ENCODE measurements at places on chromosomes 4 and X.
A peak's percentile ranks its signal among the peaks of the same experiment; 100 is the strongest.

DNA sequence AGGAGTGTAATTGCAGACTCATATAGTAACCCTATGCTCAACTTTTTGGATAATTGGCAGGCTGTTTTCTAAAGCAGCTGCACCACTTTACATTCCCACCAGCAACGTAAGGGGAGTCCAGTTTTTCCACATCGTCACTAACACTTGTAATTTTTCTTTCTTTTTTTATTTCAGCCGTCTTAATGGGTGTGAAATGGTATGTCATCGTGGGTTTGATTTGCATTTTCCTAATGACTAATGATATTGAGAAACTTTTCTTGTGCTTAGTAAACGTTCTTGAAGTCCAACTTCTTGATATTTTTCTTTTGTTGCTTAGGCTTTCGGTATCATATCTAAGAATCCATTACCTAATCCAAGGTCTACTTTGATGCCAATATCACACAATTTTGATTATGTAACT is 95.3 kb upstream of the IL1RAPL1 start:
- no peak for DNase-seq

DNA sequence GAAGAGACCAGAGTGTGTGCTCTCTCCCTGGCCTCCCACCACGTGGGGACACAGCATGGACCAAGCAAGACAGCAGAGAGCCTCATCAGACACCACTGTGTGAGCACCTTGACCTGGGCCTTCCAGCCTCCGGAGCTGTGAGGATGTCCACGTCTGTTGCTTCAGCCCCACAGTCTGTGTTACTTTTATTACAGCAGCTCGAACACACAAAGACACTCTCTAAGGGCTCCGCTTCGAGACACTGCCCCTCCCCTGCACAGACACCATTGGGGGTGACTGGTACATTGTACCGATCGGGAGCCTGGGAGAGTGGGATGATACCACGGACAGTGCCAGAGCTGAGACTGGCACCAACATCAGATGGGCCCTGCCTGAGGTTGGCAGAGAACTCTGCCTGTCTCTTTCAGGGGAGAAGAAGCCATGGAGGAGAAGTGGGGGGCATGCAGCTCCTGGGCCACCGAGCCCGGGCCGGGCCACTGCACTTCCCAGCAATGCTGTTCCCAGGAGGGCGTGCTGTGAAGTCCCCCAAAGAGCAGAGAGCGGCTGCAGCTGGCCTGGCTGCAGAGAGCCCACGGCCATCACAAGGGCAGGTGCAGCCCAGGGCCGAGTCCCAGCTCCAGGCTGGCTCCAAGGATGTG is 48.1 kb upstream of the HMX1 start:
- DNase-seq = no peak

DNA sequence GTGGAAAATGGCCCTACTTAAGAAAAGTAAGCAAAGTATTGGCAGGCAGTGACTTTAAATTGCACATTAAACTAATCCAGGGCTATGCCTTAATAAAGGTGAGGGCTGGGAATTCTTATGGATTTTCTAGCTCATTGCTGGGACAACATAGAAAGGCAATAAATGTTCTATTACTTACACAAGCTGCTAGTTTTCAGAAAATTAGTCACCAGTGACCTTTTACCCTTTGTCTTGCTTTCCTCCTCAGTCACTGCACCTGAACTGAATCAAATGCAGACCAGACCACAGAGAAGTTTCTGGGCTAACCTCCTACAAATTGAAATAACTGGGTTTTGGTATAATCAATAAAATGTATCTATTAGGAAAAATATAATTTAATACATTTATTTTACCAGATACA is 694.4 kb upstream of the FAM241A start:
- DNase-seq = peak; percentile 53

DNA sequence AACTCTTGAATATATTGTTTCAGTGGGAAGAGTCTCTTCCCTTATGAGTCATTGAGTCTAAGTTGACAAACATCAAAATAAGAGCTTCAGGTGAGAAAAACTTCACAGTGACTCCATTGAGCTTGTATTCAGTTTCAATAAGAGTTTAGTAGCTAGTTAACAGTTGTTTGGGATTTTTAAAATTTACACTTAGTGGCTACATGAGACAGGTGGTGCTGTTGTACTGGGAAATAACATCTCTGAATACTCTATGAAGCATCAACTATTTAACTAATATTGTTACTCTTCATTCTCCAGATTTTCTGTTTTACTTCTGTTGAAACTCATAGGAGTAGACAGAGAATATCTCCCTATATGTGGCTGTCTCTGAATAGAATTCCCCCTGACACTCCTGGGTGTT is 1609.1 kb downstream of the C4orf33 start:
- DNase-seq = peak; percentile 4

GRCh38 chrX:103215425-103215991 is 600 bp downstream of the BEX4 start:
- peak; percentile 22 for DNase-seq

- DNase-seq = no peak
These were observed 1293.4 kb downstream of the ARAP2 start for GRCh38 chr4:34950926-34951325.

DNA sequence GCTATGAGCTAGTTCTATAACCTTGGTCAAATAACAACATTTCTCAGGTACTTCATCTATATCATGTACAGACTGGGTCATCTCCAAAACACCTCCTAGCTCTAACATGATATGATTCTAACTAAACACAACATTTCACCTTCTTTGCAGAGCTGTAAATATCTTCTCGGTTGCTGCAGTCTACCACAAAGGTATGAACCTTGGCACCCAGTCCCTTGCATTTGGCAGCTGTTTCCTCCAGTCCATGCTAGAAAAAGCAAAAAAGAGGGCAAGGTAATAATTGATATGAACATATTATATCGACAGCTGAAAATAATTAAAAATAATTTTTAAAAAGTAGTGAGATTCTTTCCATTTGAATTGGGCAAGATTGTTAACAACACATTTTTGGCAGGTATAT is 8.9 kb downstream of the HSD17B11 start:
- DNase-seq = no peak

GRCh38 chr4:45350438-45350837 is 624.1 kb upstream of the GNPDA2 start:
- peak; percentile 0 for DNase-seq

DNA sequence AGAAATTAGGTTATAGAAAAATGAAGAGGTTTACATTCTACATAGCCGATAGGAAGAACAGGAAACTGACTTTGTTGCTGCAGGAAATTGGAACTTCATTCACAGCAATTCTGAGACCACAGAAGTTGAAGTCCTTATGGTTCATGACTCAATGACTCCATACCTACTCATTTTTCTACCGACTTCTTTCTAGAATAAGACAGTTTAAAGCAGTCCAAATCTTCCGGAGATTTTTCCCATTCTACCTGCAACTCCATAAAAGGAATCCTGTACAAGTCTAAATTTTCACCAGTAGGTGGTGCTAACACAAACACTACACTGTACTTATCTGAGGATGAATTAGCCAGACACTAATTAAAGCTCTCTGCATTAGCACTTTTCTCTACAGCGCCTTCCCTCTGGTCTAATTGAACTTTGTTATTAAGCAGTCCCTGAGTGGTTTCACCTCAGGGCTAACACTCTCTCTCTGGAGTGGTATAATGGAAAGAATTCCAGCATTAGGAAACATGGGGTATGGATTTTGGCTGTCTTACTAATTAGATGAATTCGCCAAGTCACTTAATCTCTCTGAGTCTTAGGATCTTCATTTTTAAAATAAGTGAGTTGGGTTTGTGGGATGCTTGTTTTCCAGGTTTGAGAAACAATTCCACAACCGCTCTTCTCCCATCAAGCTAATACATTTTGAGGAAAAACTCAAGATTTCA is 167.9 kb downstream of the SMIM20 start:
- peak; percentile 59 for DNase-seq

GRCh38 chrX:29382811-29383210 is 795.6 kb downstream of the IL1RAPL1 start:
- DNase-seq = no peak

GRCh38 chr4:140816806-140817510 is 60.8 kb upstream of the TBC1D9 start:
- DNase-seq = no peak
